CD4-positive, alpha-beta T cell treated with Interleukin-4 for 4 hours (primary cell): ENCODE measurements at places on chromosomes 11 and 22.
A peak's percentile ranks its signal among the peaks of the same experiment; 100 is the strongest.

DNA sequence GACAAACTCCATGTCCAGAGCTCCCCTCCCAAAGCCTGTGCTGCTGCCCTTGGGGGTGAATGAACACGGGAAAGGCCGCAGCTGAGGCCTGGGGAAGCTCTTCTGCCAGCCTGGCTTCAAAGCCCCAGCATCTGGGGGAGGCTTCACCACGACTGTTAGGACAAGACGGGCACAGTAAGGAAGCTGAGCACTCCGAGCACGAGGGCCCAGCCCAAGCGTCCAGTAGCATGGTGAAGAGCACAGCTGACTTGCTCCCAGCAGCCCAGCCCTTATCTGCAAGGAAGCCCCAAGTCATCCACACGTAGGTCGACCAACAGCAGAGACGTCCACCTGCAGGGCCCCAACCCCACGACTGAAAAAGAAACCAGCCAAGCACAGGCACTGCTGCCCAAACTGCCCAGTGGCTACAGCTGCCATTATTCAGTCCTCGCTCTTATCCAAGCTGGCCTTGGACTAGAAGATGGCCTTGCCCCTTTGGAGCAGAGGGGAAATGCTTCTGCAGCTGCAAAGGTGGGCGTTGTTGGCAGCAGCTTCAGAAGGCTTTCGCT, 62.5 kb downstream of the SHANK2 start:
- DNase-seq = no peak

GRCh38 chr11:67352546-67353316, 615 bp downstream of the POLD4 start:
- no peak for DNase-seq

DNA sequence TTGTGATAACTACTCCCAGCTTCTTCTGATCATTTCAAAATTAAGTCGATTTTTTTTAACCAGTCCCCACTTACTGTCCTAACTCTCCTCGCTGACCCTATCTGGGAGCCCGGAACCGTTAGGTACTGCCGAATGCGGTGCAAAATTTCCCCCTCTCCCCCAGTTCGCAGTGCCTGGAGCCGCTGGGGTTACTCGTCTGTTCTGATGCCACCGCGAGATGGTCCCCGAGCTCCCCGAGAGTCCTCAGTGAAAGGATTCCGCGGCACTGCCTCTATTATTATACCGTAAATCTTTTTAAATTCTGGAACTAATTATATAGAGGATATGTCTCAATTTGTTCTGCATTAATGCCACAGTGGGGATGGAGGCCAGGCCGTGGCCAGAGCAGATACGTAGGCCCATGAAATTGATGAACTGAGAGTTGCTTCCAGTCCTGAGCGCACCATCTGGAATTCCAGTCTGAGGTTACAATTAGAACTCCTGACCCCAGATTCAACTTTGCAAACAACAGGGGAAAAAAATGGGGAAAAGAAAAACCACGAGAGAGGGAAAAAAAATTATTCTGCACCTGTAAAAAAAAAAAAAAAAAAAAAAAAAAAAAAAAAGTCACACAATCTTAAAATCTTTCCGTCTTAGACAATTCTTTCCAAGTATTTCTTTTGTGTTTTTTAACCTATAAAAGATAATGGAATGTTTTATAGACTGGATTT, 4.3 kb upstream of the WT1 start:
- no peak for DNase-seq

- DNase-seq = peak; percentile 58
Measured at GRCh38 chr22:22342697-22343580, 98.4 kb downstream of the VPREB1 start.

DNA sequence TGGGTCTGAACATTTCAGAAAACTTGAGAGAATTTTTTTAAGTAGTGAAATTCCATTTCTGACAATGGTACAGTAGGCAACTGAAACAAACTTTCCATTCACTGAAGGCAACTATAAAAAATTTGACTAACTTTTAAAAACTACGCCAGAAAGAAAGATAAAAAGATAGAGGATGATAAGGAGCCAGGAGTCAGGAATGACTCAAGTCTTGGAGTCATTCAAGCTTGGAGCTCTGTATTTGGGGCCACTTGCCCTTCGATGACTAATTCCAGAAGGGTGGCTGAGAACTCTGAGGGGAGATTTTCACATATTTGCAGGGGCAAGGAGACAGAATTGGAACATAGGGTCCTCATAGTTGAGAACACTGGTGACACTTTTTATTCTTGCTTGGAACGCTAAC, 1083.2 kb upstream of the CNTN5 start:
- DNase-seq = no peak

DNA sequence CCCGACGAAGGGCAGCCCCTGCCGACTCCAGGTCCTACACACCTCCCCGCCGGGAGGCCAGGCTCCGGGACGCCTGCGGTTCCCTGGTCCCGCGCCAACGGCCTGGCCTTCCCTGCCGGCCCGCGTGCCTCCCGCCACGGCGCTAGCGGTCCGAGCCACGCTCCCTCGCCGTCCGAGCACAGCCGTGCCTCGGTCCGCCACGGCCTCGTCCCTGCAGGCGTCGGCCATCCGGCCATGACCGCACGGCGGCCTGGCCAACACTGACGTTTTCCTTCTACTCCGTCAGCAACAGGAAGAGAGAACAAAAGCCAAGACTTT, 532 bp downstream of the EIF4G2 start:
- DNase-seq = no peak

- peak; percentile 37 for DNase-seq
Measured at GRCh38 chr22:46070803-46071450, 79.4 kb upstream of the PPARA start.

DNA sequence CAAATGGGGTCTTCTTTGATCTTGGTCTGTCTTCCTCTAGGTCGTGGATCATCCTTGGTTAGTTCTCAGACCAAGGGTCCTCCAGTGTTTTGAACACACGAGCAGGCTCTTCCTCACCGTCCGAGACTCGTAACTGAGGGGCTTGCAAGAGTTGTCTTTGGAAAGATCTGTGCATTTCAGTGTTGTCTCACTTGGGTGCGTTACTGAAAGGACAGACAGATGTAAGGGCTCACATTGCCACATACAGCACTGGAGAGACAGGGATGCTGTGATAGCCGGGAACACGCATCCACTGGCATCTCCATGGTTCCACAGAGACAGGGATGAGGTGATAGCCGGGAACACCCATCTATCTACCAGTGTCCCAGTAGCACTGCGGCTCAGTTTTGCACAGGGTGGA, 15.7 kb downstream of the GLB1L2 start:
- no peak for DNase-seq

GRCh38 chr22:35102663-35103062, 36.7 kb downstream of the ISX start:
- DNase-seq = no peak

GRCh38 chr22:32905400-32905799, 103.9 kb downstream of the TIMP3 start:
- no peak for DNase-seq

- peak; percentile 10 for DNase-seq
Measured at GRCh38 chr11:47587723-47588326, 1.3 kb downstream of the FAM180B start.

GRCh38 chr11:102448869-102449224, 3.7 kb downstream of the TMEM123 start:
- DNase-seq = no peak

DNA sequence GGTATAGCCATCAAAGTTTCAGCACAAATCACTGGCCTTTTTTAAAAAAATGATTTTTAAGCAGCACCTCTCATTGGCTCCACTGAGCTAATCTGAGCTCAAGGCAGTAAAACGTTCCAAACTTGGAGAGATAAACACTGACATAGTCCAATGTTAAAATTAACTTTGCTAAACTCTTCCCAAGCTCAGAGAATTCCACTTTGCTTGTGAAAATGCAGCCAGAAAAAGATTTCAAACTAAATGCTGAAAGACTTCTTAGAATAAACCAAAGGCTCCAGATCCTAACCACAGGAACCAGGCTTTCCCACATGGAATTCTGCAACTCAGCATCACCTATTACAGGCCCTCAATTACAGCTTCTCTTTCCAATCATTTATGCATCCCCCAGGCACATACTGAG, 84.7 kb upstream of the GDPD4 start:
- DNase-seq = no peak

DNA sequence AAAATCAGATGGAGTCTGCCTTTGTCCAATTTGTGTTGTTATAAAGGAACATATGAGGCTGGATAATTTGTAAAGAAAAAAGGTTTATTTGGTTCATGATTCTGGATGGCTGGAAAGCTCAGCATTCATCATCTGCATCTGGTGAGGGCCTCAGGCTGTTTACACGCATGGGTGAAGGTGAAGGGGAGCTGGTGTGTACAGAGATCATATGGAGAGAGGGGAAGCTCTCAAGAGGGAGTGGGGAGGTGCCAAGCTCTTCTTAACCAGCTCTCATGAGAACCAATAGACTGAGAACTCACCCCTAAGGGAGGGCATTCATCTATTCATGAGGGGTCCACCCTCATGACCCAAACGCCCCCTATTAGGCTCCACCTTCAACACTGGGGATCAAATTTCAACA, 40.0 kb downstream of the NEU3 start:
- DNase-seq = no peak
